NCI-H2107 (cell line): ENCODE measurements at places on chromosomes 7 and 10.

GRCh38 chr7:137142376-137142775 is 201.2 kb downstream of the PTN start:
- DNase-seq = no peak

- DNase-seq = no peak
Measured at GRCh38 chr7:104914421-104914820, 99.6 kb upstream of the KMT2E start.

DNA sequence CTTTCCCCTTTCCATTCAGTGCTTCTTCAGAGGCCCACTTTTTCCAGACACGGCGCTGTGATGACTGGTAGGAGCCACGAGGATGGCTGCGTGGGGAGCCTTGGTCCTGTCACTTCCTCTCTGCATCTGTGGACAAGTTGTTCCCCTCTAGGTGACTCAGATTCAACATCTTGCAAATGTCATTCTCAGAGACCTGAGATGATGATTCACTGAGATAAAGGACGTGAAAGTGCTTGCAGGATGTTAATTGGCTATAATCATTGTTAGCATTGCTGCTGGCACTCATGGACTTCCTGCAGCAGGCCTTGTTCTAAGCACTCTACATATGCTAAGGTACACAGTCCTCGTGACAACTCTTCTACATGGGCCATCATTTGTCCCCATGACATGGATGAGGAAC is 489.8 kb upstream of the ZMIZ1 start:
- DNase-seq = no peak

- DNase-seq = no peak
Measured at GRCh38 chr7:151902311-151902710, 25.4 kb upstream of the PRKAG2 start.

GRCh38 chr10:3057946-3058345 is 9.4 kb upstream of the PFKP start:
- DNase-seq = no peak

- no peak for DNase-seq
Measured at GRCh38 chr10:67802767-67803538, 35.0 kb downstream of the DNAJC12 start.
